ENCODE measurements at places on chromosomes 11 and 22.

- DNase-seq: no peak
These were observed 16.4 kb upstream of the SHANK2 start for GRCh38 chr11:71268706-71269321.

GRCh38 chr11:67640021-67640757 lies 626 bp upstream of the TBX10 start:
- DNase-seq: peak; percentile 70

DNA sequence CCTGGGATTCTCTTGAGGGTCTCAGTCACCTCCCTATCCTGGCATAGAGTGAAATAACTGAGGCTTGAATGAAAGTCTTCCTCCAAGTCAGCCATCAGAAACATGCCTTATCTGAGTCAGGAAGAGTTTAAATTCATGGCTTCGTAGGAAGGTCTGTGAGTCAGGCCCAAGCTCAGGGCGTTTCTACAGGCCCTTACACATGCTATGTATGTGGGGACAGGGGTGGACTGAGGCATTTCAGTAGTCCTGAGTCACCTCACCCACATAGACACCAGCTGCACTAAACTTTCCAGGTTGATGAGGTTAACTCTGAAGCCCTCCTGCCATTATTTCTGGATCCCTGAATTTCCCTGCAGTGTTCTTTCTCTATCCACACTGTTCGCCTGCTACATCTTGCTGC lies 134.6 kb upstream of the RCN1 start:
- DNase-seq: no peak

DNA sequence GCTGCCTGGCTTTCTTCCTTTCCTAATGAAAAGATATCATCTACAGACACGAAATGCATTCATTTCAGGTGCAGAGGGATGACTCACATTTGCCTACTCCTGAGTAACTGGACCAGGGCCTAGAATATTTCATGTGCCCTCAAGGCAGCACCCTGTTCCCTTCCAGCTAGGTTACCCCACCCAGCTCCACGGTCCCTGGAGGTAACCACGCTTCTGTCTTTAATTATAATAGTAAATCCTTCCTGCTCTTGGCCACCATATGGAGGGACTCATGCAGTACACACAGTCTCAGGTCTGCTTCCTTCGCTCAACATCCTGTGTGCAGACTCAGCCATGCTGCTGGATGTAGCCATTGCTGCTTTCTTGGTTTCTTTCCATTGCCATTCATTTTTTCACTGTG lies 22.3 kb downstream of the DHCR7 start:
- DNase-seq: no peak

DNA sequence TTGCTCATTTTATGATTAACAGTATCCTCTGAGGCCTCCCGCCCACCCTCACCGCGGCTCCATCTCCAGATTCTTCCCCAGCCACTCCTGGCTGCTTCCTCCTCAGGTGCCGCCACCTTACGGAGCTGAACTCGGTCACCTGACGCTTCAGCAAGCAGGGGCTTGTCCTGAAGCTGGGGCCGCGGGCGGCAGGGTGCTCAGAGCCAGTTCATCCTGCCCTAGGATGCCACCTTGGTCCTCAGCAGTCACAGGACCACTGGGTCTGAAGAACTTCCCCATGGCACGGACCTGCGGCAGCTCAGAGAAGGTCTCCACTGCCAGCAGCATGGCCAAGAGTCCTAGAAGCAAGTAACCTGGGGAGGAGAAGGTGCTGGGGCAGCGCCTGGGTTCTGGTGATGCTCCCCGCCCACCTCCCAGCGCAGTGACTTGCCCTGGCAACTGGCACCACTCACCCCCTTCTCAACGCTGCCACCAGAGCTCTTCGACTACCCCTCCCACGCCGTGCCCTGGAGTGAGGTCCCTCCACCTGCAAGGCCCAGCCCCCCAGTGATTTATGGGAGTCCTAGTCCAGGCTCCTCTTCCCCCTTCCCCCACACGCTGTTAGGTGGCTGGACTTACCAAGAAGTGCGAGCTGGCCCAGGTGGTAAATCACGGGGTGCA lies 2.6 kb downstream of the KCNK7 start:
- peak; percentile 78 for DNase-seq

- DNase-seq: no peak
These were observed 52.4 kb downstream of the TECTA start for GRCh38 chr11:121153472-121153871.

- peak; percentile 75 for DNase-seq
These were observed 59.6 kb downstream of the PISD start for GRCh38 chr22:31602259-31602952.

DNA sequence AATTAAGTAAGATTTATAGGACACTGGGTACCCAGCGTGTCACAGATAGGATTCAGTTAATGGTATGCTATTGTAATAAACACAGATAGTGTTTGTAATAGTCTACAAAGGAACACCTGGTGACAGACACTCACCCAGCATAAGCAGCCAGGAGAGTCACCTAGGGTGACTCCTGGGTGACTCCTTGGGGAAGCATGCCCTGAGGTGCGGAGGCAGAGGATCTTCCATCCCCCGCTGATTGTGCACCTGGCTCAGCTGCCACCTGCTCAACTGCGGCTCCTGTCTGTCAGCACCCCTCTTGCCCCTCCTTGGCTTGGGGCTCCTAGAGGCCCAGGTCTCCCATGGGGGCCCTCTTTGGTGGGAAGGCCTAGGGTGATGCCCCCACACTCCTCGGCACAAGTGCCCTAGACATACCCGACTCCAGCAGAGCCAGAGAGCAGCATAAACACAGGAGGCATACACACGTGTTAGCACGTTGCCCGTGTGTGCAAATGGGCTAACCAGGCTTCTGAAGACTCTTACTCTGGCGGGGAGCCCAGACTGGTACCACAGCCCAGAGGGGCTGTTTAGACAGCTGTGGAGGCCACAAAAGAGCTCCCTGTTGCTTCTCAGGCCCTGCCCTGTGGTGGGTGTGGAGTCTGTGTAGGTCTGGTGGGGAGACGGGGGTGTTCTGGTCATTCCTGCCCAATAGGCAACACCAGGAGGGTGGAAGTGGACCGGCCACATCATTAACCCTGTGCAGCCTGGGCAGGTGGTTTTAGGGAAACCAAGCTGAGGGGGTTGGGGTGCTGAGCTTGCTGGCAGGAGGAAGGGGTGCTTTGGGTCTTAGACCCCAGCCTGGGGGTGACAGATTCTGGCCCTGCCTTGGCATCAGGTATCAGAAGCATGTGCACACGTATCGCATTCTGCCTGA lies 3.0 kb downstream of the INPPL1 start:
- peak; percentile 6 for DNase-seq

- DNase-seq: peak; percentile 71
These were observed 380.7 kb downstream of the MN1 start for GRCh38 chr22:27420817-27421361.

- no peak for DNase-seq
These were observed 660.3 kb downstream of the TBC1D22A start for GRCh38 chr22:47422736-47423135.

- peak; percentile 35 for DNase-seq
These were observed 2.0 kb downstream of the SYNGR1 start for GRCh38 chr22:39351689-39352214.
